Tongue (tissue), 3 donors: ENCODE measurements at places on chromosomes 6 and 20. TPM values are rescaled to one million over a fixed set of nuclear protein-coding genes. Genes with fewer than 3 reads are reported as not detected.

DNA sequence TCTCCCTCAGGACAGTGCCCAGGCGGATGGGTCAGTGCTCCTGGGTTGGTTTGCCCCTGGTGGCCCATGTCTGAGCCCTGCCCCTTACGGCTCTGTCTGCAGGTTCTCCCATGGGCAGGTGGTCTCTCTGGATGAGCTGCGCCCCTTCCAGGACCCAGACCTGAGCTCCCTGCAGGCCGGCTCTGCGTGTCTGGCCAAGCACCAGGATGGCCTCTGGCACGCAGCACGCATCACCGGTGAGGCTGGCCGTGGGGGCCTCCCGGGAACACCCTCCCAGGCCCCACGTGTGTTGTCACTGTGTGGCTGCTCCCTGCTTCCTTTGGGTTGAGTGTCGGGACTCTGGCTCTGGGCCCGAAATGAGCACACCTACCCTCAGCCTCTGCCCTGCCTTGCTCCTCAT, 3.3 kb upstream of the LIME1 start:
- no peak for DNase-seq

- peak; percentile 33 for DNase-seq
Observed at GRCh38 chr20:39378776-39379175, 416.6 kb downstream of the DHX35 start.

DNA sequence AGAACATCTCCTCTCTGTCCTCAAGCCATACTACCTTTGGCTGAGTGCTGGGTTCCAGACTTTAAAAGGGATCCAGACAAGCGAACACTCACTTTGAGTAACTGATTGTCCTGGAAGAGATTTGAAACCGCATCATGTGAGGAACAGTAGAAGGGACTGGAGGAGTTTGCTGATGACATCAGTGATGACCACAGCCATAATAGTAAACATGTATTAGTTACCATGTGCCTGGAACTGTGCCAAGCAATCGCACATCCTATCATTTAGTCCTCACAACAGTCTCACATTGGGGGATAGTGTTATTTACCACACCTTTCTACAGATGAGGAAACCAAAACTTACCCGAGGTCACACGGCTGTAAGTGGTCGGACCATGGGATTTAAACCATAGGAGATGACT, 39.8 kb downstream of the ARMC2 start:
- DNase-seq = no peak

- peak; percentile 70 for DNase-seq
Observed at GRCh38 chr20:10090588-10091166, 55.9 kb downstream of the ANKEF1 start.

GRCh38 chr6:124873066-124873410, 89.2 kb upstream of the RNF217 start:
- DNase-seq = no peak

GRCh38 chr6:5405976-5406375, 144.7 kb downstream of the FARS2 start:
- no peak for DNase-seq

GRCh38 chr20:17963114-17963897, 5.3 kb downstream of the SNX5 start:
- DNase-seq = no peak

DNA sequence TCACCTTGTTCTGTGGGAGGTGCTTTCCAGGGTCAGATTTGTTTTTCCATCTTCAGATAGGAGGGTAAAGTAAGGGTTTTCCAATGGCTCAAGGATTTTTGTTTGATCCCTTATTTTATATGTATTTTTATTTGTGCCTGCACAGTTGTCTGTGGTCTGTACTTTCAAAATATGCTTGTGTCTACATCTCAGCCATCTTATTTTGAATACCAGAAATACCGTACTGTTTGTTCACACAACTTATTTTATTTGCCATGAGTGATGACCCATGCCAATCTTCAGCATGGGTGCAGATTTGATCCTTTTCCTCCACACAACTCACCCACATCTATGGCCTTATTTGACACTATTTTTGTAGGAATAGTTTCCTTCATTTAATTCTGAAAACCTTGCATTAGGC, 72.2 kb upstream of the PTCHD4 start:
- DNase-seq = no peak

DNA sequence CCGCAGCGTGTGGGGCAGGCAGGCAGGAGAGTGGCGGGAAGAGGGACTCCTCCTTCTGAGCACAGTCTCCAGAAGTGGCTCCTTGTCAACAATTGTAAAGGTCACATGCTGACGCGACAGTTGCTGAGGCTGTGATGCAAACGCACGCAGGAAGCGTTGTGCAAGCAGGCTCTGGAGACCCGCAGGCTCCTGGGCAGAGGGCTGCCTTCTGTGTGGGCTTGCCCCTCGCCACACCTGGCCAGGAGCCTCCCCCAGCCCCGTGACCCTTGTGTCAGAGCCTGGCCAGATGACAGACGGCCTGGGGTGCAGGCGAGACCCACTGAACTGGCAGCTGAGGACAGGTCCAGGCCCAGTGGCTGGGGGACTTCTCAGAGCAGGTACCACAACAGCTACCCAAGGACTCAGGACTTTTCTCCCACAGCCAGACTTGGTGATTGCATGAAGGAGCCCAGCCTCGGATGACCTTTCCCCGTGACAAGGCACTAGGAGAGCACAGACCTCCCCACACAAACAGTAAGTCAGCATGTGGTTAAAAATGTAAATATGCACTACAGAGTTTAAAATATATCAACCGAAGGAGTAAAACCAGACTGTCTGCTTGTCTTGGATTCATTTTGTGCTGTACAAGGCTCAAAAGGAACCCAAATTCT, 222.1 kb upstream of the RREB1 start:
- no peak for DNase-seq

GRCh38 chr6:5506597-5506996, 245.3 kb downstream of the FARS2 start:
- DNase-seq = no peak

DNA sequence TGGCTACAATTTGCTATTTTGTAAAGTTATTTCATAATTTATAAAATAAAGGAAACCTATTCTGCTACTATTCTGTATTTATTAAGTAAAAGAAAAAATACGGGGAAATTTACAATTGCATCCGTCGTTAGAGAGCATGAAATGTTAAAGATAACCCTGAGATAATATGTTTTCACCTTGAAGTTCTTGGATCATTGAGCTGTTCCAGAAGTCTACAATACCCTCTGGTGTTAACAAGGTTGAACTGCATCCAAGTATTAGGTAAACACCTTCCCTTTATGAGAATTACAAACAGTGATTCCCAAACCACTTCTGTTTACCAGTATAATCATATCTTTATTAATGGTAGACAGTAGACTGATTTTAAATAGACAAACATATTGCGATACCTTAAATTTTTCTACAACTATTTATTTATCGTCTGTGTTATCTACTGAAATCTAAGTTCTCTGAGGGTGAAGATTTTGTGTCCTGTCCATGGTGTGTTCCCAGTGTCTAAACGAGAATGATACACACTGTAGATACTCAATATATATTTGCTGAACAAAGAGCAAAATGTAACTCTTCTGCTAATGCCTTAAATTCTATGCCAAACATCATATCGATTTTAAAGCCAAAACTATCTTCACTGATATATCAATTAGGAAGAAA, 28.2 kb downstream of the TBC1D32 start:
- peak; percentile 41 for DNase-seq

DNA sequence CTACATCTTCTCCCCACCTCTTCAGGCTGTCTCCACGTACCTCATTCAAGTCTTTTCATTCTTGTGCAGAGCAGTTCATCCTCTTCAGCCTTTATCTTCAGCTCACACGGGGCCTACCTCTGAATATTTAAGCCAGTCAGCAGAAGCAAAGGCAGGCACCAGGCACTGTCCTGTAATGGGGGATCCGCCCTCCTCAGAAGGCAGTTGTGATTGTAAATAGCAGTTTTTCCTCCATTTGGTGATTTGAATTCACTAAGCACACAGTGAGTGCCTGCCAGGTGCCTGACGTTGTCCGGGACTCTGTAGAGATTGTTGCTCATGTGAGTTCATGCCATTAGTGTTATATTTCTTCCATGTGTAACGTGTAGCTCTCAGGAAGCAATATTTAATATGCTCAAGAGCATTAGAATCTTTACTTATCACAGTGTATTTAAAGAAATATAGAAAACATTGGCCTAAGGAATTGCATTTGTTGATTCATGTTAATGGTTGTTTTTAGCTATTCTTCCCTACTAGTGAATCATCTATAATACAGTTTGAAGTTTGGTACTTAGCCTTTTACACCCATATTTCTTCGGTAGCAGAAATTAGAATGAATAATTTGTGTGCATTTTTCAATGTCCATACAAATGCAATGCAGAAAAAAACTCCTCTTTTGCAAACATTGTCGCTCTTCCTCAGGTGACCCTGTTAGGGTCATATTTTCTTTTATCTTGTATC, 17.9 kb downstream of the BPHL start:
- DNase-seq = no peak

- DNase-seq = no peak
Observed at GRCh38 chr6:2784061-2784460, 18.9 kb downstream of the WRNIP1 start.

- DNase-seq = peak; percentile 79
Observed at GRCh38 chr20:37984018-37984785, 49.1 kb downstream of the TTI1 start.

DNA sequence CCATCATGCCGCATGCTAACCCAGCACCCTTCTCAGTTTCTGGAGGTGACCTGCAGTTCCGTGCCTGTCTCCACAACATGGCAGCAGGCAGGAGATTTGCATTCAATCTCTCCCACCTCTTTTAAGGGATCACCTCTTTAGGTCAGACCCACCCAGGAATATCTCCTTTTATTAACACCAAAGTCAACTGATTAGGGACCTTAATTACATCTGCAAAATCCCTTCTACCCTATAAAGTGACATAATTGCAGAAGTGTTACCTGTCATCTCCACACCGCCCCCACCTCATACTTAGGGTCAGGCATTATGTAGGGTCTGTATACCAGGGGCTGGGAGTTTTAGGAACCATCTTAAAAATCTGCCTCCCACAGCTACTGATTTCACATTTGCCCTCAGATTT, 267.5 kb downstream of the TMEM242 start:
- DNase-seq = no peak

DNA sequence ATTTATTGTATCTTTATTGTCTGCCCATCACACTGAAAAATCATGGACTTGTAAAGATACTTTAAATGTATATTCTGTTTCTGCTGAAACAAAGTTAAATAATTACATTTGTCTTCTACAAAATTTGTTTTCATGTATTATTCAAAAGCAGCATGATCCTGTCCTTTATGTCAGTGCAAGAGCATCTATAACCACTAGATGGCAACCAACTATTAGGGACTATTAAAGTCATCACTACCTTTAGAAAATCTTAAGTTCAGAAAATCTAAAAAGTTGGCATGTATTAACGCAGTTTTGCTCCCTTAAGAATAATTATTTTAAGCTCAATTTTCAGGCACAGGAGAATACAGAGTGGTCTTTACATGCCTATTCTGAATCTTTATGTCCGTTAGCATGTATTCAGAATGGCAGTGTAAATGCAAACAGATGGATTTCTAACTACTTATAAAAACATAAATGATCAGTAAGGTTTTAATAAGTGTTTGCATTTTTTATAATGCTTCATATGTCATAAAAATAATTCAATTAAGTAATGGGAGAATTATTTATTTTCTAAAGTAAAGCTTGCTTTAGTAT, 17.8 kb downstream of the TMEM30A start:
- peak; percentile 63 for DNase-seq

DNA sequence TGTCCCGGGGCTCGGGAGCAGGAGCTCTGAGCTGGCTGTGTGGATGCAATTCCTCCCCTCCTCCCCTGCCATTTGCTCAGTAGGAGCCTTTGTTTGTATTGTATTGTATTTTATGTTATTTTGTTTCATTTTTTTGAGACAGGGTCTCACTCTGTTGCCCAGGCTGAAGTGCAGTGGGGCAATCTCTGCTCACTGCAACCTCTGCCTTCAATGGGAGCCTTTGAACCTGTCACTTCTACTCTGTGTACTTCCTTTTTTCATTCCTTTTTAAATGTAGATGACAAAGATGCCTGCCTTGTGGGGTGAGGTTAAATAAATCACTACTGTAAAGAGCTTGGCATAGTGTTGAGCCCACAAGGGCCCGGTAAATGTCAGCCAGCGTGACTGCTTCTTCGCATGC, 70.6 kb downstream of the DCDC2 start:
- DNase-seq = no peak

GRCh38 chr6:11835065-11835464, 56.5 kb upstream of the ADTRP start:
- no peak for DNase-seq

DNA sequence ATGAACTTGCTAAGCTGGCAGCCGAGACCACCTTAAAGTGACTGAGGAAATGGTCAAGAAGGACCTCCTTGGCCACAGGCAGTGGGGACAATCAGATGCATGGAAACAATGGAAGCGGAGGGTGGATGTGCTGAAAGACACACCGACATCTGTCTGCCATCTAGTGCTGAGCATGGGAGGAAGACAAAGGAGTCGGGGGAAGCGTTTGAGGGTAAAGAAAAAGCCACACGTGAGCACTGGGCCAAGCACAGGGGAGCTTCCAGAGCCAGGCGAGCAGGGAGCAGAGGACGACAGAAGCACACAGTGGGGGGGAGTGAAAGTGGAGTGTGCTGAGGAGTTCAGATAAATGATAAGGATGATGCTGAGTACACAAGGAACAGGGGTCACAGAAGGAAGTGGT, 367.8 kb downstream of the ZFAND3 start:
- no peak for DNase-seq

DNA sequence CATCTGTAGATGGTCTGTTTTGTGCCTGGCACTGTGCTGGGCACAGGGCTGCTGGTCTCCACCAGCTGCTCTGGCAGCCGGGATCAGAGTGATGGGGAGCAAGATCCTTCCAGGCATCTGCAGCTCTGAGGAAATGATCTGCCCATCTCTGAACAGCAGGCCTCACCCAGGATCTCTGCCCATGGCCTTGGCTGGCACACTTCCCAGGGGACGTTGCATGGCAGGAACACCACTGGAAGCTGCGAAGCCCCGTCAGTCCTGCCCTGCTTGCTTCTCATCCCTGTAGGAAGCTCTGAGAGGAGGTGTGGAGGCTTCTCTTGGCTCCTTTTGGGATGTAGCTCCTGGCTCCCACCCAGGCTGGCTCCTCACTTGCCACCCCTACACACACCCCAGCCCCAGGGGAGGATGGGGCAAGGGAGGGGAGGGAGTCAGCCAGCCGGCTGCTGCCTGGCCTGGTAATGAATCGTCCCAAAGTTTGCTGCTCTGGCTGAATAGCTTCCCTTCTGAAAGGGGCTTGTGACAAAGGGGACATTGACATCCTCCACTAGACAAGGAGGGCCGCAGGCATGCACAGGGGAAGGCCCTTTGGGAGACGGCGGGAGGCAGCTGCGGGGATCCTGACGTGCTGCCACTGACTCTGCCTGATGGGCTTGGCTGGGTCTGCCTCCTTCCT, 108.9 kb downstream of the VEGFA start:
- peak; percentile 61 for DNase-seq

GRCh38 chr6:170405311-170405975, 98.9 kb downstream of the FAM120B start:
- no peak for DNase-seq

GRCh38 chr20:11144114-11144950, 470.5 kb upstream of the JAG1 start:
- peak; percentile 33 for DNase-seq

SLC26A8 gene
- not detected for total RNA-seq

ZNF165 gene
- total RNA-seq = 0.72 TPM

LY6G5C gene
- total RNA-seq = not detected
